ENCODE measurements at places on chromosomes 3 and 15. TPM values are rescaled to one million over a fixed set of nuclear protein-coding genes. Genes with fewer than 3 reads are reported as not detected.

Gene VIPR1
- 4.4 TPM for total RNA-seq

Gene CHDH
- total RNA-seq, result 0.93 TPM

Gene WDR76
- total RNA-seq, result 61.4 TPM

Gene PLA1A
- total RNA-seq, result 0.41 TPM

Gene MCTP2
- 71.2 TPM for total RNA-seq

Gene BOC
- 0.37 TPM for total RNA-seq

Gene KCNH8
- total RNA-seq, result not detected
